ENCODE measurements at places on chromosomes 3 and 15. TPM values are rescaled to one million over a fixed set of nuclear protein-coding genes. Genes with fewer than 3 reads are reported as not detected.
A peak's percentile ranks its signal among the peaks of the same experiment; 100 is the strongest.

The KLHL40 gene
- not detected for total RNA-seq

DNA sequence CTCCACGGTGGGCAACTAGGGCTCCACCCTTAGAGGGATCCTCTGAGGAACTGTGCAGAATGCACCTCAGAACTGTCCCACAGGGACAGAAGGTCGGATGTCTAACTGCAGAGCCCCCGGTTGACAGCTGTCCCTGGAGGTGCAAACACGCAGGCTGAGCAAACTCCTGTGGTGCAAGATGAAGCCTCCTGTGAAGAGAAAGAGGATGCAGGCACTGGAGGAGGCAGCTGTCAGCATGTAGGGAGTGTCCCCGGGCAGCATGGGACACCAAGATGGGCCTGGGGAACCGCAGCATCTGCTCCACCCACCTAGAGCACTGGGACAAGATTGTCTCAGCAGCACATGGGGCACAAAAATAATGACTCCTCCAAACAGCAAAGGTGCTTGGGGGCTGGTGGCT is 258.9 kb downstream of the ABHD5 start:
- peaks cover 3% of the 10 kb centered on the region for H3K27me3 ChIP-seq
- H3K27ac ChIP-seq, result no peak overlapping the region

The PTH1R gene
- total RNA-seq, result 0.29 TPM

DNA sequence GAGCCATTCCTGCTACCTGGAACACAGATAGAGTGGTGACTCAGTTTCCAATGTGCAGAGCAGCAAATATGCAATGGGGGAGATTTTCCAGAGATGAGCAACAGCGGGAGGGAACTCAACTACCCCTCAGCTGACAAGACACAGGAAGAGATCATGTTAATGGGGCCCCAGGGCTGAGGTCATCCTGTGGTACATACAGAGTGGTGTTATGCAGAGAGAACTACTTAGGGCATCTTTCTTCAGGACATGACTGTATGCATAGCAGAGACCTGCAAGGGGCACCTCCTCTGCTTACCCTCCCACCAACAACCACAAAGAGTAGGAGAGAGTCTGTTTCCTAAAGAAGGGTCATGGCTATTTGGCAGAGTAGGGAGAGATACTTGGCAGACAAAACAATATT is 6.8 kb upstream of the TBC1D5 start:
- DNase-seq, result no peak
- H3K27ac ChIP-seq, result no peak overlapping the region
- H3K27me3 ChIP-seq, result no peaks in the 10 kb centered on the region
- H3K4me1 ChIP-seq, result peaks cover 3% of the 10 kb centered on the region

GRCh38 chr3:180325533-180325932 is 276.4 kb upstream of the TTC14 start:
- H3K36me3 ChIP-seq, result no peaks in the 10 kb centered on the region
- DNase-seq, result peak; percentile 36
- no peak overlapping the region for H3K4me3 ChIP-seq
- H3K4me1 ChIP-seq, result no peaks in the 10 kb centered on the region
- H3K27me3 ChIP-seq, result no peaks in the 10 kb centered on the region

The CISH gene
- 1.2 TPM for total RNA-seq

GRCh38 chr3:29236146-29236840 is 44.6 kb upstream of the RBMS3 start:
- no peak for DNase-seq
- no peaks in the 10 kb centered on the region for H3K27me3 ChIP-seq
- no peak overlapping the region for H3K27ac ChIP-seq
- peaks cover 16% of the 10 kb centered on the region for H3K4me1 ChIP-seq

- H3K4me3 ChIP-seq, result no peak overlapping the region
- DNase-seq, result peak; percentile 59
- H3K4me1 ChIP-seq, result no peaks in the 10 kb centered on the region
- H3K36me3 ChIP-seq, result no peaks in the 10 kb centered on the region
Observed at GRCh38 chr15:64767203-64767602, 8.2 kb downstream of the RBPMS2 start.
